ENCODE measurements at places on chromosomes 7 and 10.
A peak's percentile ranks its signal among the peaks of the same experiment; 100 is the strongest.

DNA sequence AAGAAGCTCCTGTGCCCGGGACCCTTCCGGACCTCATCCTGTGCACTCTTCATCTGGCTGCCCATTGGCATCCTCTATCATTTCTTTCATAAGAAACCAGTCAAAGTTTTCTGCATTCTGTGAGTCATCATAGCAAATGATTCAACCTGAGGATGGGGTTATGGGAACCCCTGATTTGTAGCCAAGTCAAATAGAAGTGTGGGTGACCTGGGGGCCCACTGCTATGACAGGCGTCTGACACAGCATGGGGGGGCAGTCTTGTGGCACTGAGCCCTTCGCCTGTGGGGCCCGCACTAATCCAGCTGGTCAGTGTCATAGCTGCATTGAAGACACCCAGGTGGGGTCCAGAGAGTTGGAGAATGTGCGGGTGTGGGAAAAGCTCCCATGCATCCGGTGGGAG is 230.4 kb downstream of the USP6NL start:
- DNase-seq = peak; percentile 28

GRCh38 chr10:670038-670437 is 19.4 kb downstream of the DIP2C start:
- DNase-seq = no peak

- no peak for DNase-seq
Measured at GRCh38 chr7:94059746-94060145, 55.6 kb upstream of the BET1 start.

DNA sequence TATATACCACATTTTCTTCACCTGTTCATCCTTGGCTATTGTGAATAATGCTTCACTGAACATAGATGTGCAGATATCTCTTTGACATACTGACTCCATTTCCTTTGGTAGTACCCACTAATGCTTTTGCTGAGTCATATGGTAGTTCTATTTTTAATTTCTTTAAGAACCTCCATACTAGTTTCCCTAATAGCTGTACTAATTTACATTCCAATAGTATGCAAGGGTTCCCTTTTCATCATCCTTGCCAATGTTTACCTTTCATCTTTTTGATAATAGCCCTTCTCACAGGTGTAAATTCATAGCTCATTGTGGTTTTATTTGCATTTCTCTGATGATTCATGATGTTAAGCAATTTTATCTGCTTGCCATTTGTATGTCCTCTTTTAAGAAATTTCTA is 159.9 kb downstream of the CALCR start:
- DNase-seq = no peak

GRCh38 chr10:125565046-125565445 is 117.9 kb downstream of the TEX36 start:
- DNase-seq = no peak

DNA sequence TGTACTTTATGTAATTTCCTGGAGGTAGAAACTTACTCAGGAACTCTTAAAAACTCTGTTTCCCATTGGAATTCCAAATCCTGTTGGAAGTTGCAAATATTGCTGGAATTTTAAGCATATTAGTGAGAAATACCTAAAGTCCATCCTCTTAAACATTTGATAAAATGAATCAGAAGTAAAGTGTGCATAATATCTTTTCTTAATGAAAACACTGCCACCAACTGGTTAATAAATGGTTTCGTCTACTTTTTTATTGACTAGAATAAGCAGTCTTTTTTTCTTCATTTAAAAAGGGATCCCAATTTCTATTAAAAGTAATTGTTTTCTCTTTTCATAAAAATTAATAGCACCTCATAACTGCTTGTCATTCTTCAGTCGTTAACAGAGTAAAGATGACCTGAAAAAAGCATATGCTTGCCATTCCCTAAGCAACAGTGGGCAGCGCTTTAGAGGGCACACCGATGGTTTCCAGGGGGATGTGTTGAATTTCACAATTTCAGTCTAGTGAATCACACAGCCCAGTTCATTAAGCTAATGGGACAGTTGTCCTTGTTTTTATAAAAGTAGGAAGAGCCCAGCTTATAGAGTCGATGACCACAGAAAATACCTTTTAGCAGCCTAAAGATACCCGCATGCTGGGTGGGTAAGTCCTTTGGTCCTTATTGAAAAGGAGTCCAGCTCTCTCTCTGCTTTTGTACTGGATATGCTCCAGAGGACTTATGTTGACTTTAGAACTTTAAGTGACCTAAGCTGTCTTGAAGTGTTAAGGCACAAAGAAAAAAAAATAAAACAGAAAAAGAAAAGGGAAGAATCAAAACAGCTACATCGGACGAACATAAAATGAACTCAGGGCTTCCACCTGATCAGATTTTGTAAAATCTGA is 28.5 kb downstream of the NPS start:
- no peak for DNase-seq

GRCh38 chr7:8290645-8291308 is 28.8 kb upstream of the ICA1 start:
- peak; percentile 15 for DNase-seq

DNA sequence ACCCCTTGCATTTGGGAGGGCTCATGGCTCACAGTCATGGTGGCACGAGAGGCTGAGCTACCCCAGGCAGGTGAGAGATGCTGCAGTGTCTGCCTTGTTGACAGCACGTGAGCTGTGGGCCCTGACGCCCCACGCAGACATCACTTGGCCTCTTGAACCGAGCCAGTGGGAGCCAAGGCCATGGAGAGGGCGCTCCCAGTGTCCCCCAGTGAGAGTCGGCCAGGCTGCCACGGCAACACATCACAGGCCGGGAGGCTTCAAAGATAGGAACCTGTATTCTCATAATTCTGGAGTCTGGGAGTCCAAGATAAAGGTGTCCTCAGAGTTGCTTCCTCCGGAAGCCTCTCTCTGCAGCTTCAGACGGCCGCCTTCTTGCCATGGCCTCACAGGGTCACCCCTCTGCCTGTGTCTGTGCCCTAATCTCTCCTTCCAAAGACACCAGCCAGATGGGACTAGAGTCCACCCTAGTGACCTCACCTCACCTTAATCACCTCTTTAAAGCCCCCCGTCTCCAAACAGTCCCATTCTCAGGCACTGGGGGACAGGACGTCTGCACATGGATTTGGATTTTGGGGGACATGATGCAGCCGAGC is 119.6 kb downstream of the KLF6 start:
- DNase-seq = no peak

DNA sequence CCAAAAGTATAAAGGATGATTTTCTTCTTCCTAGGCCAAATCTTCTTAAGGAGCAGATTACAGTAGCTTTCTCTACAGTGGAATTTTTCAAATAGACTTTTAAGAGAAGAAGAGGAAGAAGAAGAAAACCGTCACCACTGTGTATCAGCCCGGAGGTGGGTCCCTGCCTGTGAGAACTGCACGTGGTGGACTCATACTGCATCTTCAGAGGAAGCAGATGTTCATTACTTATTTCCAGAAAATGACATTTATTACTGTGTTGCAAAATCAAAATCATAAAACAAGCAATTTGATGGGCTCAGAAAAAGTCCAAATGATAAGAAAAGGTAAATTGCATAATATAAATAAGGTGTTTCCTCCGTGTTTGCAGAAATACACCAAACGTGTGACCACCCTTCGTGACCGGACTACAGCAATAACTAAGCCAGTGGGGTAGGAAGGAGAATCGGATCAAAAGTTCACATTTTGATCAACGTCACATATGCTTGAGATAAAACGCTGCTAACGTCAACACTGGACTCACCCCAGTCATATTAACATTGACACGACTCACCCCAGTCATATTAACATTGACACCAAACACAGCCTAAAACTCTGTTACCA is 179.2 kb downstream of the PTPRN2 start:
- DNase-seq = no peak

GRCh38 chr7:83791737-83792136 is 142.8 kb upstream of the SEMA3E start:
- no peak for DNase-seq

GRCh38 chr10:43132867-43133787 is 5.1 kb upstream of the CSGALNACT2 start:
- DNase-seq = no peak

GRCh38 chr10:129369566-129369965 is 97.5 kb upstream of the MGMT start:
- no peak for DNase-seq

All from RWPE1 (cell line).